ENCODE measurements at places on chromosomes 6 and 20.

GRCh38 chr6:16751251-16751946 lies 9.9 kb downstream of the ATXN1 start:
- no peak for DNase-seq

DNA sequence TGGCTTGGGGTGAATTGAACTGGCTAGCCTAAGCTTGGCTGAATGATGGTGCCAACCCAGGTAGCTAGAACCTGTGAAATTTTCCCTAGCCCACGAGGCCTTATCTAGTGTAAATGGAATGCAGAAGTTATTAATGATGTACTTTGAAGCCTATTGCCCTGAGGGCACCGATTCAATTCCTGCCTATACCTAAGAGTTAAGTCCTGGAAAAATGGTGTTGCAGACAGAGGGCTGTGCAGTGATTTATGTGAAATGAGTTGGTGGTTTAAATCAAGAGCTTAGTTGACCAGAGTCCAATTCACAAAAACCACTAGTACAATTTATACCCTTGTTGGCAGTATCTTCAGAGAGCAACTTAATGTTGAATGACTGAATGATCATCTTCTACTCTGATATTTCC lies 373.8 kb upstream of the JAG1 start:
- no peak for DNase-seq

GRCh38 chr6:14123386-14124111 lies 6.0 kb downstream of the CD83 start:
- DNase-seq, result no peak

DNA sequence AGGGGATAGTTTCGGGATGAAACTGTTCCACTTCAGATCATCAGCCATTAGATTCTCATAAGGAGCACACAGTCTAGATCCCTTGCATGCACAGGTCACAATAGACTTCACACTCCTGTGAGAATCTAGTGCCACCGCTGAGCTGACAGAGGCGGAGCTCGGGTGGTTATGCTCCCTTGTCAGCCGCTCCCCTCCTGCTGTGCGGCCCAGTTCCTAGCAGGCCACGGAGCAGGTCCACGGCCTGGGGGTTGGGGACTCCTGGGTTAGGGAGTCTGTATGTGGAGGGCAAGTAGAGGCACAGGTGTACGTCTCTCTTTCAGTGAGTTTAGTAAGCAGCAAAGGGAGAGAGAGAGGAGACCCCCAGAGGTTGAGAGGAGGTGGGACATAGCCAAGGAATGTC lies 30.5 kb upstream of the MDFI start:
- DNase-seq, result no peak

DNA sequence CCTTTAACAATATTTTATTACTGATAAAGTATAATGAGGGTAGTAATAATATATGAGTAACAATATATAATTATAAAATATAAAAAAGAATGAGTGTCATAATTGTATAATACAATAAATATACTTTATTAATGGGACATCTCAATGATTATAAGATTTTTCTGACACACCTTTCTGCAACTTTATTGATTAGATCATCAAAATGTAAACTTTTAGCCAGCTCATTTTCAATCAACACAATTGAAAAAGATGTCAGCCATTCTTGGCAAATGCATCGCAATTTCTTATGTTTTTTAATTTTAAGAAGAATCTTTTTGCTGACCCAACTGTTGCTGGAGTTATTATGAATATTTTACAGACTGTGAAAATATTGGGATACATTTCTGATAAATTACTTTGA lies 132.4 kb upstream of the RNF217 start:
- DNase-seq, result no peak

DNA sequence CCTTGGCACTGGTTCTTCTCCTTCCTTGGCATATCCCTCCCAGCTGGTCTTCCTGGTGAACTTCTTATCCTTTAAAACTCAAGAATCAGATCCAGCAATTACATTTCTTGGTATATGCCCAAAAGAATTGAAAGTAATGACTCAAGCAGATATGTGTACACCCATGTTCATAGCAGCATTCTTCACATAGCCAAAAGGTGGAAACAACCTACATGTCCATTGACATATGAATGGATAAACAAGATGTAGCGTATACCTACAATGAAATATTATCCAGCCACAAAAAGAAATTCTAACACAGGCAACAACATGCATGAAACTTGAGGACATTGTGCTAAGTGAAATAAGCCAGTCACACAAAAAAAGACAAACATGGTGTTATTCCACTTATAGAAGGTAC lies 103.7 kb upstream of the NT5E start:
- no peak for DNase-seq

Data from stimulated activated CD4-positive, alpha-beta T cell treated with anti-CD3 and anti-CD28 coated beads, TNF-alpha, amount 100 ng/mL, for 1 hour (primary cell).